ENCODE measurements at places on chromosomes 6 and 20. TPM values are rescaled to one million over a fixed set of nuclear protein-coding genes. Genes with fewer than 3 reads are reported as not detected.

DNA sequence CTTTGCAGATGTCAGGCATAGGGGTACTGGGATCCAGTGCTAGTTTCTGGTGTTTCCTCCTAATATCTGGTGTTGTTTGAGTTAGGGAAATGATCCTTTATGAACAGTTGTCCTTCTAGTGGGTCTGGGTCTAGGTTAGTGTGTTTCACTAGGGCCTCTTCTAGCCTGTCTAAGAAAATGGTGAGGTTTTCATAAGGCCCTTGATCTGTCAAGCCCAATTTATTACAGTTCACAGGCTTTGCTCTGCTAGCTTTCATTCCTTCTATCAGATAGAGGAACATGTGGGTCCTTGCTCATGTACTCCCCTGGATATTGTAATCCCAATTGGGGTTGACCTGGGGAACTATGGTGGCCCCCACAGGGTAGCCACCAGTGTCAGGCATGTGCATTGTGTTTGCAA lies 2.8 kb downstream of the ERVFRD-1 start:
- DNase-seq, result no peak

- no peak for DNase-seq
Observed at GRCh38 chr20:17010181-17010580, 216.7 kb upstream of the PCSK2 start.

- DNase-seq, result no peak
Observed at GRCh38 chr6:20876036-20876435, 341.8 kb downstream of the CDKAL1 start.

WTAP gene
- total RNA-seq, result 45.9 TPM

DNA sequence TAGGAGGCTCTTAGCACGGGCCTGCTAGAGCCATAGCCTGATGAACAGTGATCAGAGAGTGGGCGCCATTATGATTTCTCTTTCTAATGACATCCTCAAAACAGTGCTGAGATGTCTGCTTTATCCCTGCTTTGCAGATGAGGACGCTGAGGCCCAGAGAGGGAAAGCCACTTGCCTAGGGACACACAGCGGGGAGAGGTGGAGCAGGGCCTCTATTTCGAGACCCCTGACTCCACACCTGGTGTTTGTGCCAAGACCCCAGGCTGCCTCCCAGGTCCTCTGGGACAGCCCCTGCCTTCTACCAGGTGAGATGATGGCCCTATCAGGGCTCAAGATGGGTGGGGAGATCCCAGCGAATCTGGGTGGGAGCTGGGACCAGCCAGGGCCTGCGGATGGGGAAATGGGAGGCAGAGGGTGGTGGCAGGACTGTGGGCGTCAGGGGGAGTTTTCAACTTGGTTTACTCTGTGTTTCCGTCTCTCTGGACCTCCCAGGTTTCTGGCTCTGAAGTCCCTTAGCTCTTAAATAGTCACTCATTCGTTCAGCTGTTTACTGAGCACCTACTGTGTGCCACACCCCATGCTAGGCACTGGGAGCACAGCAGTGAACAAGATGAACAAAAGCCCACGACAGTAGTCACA lies 36.7 kb downstream of the SRC start:
- DNase-seq, result peak; percentile 32

- DNase-seq, result no peak
Observed at GRCh38 chr6:52995913-52996645, 995 bp upstream of the GSTA4 start.
